ENCODE measurements at places on chromosomes 2 and 18.

DNA sequence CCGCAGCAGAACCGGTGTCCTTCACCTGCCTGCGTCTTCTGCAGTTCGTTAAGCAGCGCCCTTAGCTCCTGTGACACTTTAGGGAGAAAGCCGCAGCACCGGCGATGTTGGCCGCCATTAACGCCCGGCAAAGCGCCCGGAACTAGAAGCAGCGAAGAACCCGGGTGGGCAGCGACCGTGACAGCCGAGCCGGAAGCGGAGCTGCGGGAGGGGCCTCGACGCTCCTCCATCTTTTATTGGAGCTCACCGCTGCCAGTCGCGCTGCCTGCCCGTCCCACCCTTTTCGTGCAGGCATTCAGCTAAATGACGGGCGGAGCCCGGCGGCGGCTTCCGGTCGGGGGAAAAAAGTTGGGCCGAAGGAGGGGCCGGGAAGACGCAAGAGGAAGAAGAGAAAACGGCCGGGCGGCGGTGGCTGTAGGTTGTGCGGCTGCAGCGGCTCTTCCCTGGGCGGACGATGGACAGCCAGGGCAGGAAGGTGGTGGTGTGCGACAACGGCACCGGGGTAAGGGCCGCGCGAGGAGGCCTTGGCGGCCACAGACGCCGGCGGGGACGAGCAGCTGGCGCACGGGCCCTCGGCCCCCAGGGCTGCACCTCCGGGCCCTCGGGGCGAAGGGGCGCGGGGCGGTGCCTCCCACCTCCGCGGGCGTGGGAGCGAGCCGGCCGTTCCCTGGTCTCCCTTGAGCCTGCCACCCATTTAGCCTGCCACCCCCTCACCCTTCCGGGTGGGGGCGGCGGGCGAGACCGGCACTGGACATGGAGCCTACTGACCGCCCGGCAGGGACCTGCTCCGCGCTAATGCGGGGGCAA, at the start of gene ACTR2:
ACTR2 (plus strand) TSS at position 376 of the 807 bp plus-strand sequence; CDS start at position 455, 79 bp downstream.
- peak; percentile 97 for DNase-seq

DNA sequence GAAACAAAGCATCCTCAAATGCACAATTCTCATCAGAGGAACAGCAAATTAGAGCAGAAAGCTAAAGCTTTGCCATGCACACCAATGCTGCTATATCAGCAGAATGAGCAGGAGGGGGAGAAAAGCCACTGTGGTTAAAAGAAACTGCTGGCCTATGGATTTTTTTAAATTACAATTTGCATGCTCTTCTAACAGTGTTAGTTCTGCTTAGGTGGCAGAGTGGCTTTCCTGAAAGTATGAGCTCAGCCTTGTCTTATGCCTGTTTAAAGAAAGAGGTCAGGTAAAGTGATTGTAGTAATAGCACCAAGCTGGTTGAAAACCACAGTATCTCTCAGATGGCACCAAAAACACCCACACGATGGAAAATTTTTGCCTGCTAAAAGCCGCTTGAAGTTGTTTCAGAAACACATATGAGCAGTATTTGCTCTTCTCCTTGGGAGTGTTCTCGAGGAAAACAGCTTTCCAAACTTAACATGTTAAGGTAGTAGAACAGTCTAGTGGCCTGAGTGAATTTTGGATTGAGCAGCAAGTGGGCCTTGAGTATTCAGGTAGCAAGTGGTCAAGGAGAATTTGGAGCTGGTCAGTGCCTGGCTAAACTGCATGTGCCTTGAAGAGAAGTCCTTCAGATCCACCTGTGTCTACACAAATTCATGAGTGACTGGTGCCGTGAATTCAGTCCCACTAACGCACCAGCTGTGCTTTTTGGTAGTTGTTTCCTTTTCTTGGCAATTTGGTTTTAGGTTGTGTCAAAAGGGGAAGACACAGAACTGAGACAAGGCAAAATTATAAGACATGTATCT, 19.6 kb upstream of the NDUFV2 start:
- DNase-seq, result no peak

GRCh38 chr2:207041279-207041678, 102.0 kb downstream of the CPO start:
- no peak for DNase-seq

DNA sequence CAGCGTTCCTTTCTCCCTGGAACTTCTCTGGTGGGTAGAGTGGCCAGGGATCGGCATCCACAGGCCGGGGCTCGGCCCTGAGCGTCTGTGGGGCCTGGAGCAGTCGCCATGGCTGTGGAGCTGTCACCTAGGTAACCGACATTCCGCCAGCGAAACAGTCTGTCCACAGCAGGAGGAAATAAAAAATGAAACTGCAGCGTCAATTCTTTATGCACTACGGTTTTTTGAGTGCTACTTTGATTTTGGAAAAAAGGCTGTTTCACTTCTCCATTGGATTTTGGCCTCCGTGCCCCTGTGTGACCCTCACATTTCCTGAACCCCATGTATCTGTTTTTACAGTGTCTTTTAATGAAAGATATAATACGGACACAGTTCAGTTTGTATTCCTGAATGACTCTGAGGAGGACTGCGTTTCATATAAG, 163.4 kb downstream of the LDLRAD4 start:
- no peak for DNase-seq

DNA sequence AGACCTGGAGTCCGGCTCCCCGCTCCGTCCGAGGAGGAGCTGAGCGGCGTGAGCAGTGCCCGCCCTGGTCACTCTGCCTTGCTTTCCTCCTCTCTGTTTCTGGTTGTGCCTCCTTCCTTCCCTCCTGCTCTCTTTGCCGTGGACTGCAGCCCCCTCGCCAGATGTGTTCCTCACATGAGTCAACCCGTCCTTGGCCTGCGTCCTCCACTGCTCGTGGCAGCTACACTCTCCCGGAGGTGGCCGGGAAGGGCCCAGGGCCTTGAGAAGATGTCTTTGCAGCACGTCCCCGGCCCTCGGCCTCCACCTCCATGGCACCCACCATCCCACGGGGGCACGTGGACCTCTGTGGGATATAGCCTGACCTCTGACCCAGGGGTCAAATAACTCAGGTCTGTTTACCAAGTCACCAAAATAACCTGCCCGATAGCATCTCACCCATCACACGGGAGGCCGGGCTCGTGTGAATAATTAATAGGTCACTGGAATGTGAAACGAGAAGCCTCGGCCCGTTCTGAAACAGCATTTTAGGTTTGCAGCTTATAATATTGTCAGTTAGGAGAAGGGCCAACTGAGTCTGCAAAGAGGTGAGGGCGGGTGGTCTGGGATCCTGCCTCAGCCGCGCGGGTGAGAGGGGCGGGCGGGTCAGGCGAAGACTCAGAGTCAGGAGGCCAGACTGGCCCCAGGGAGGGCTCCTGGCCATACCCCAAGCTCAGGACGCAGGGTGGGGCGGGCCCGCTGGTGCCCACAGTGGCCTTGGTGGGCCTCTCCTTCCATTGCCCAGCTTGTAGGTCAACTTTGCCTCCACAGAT, 42.6 kb downstream of the NFATC1 start:
- DNase-seq, result no peak

GRCh38 chr2:64568836-64569235, 44.7 kb downstream of the AFTPH start:
- DNase-seq, result no peak

DNA sequence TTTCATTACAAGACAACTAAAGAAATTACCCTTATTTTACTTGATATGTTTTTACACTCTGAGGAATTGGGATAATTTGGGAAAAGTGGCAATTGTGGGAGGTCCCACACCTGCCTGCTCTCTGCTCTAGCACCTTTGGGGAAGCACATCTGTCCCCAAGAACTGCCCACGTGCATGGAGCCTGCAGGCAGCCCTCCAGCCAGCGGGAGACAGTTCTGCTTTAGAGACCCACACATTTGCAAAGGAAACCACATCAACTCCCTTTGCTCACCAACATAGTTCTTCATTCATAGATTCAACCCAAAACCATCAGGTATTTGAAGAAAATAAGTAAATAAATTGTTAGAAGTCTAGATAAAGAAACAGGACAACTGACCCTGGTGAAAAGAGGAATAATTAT, 239.9 kb upstream of the ID2 start:
- DNase-seq, result no peak

DNA sequence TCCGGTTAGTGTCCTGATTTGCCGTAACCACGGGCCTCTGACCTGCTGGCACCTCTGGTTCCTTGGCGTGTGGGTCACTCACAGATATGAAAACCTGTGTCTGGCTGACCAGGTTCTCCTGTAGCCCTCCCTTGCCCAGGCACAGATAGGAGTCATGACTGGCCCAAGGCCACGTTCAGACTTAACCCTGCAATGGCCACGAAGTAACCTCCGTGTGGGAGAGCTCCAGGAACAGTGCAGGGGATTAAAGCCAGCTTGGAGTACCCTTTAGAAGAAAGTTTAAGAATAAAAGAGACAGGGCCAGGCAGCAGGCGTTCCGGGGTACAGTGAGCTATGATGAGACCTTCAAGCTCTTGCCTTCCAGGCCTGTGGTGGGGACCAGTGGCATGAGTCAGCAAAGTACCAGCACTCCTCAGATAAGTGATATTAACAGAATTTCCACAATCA, 25.5 kb downstream of the CENPO start:
- no peak for DNase-seq

- DNase-seq, result no peak
Measured at GRCh38 chr2:118748245-118748885, 99.1 kb downstream of the EN1 start.

DNA sequence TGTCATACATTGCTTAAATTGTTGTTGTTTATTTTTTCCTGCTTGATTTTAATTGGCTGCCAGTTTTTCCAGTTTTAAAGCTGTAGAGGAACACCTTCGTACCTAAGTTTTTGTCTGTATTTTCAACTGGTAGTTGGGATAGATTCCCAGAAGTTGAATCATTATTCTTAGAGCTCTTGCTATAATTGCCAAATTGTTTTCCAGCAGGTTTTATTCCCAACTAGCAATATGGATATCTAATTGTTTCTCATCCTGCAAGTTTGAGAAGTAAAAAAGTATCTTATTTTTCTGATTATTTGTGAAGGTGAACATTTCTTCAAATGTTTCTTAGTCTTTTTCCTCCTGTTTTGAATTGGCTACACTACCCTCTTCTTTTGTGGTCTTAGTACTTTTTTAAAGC, 6.7 kb downstream of the SMARCAL1 start:
- DNase-seq, result no peak

GRCh38 chr2:187136646-187137045, 287.7 kb upstream of the ZSWIM2 start:
- no peak for DNase-seq

All from HCEC 1CT (cell line).